ENCODE measurements at places on chromosomes 3 and 15. TPM values are rescaled to one million over a fixed set of nuclear protein-coding genes. Genes with fewer than 3 reads are reported as not detected.

- DNase-seq, result no peak
Measured at GRCh38 chr3:176505878-176506621, 691.2 kb downstream of the TBL1XR1 start.

The HTR3C gene
- not detected for total RNA-seq

- no peak for DNase-seq
Measured at GRCh38 chr3:40574661-40575060, 49.9 kb downstream of the ZNF621 start.

GRCh38 chr3:72150634-72151412 lies 365.9 kb upstream of the PROK2 start:
- DNase-seq, result no peak
